ENCODE measurements at places on chromosomes 7 and 10. TPM values are rescaled to one million over a fixed set of nuclear protein-coding genes. Genes with fewer than 3 reads are reported as not detected.

Gene STAMBPL1
- total RNA-seq, result 5.1 TPM

Gene CHAT
- total RNA-seq, result not detected

Gene FLNC
- 16.2 TPM for total RNA-seq

Gene RAB19
- total RNA-seq, result not detected

Gene SLC16A9
- total RNA-seq, result 0.06 TPM

Gene GBX1
- not detected for total RNA-seq

Gene MMD2
- not detected for total RNA-seq

Gene ZCCHC24
- total RNA-seq, result 90.8 TPM

Gene ARMH3
- total RNA-seq, result 28.2 TPM

Gene HEPACAM2
- total RNA-seq, result not detected

Gene SLC16A12
- total RNA-seq, result 0.22 TPM

Gene ASAH2B
- 3.3 TPM for total RNA-seq

Gene FOXP2
- 7.9 TPM for total RNA-seq

Gene ZNF804B
- not detected for total RNA-seq

Gene CPA1
- total RNA-seq, result 4.0 TPM

Gene COL26A1
- not detected for total RNA-seq

Gene DRGX
- not detected for total RNA-seq

Gene LDB3
- total RNA-seq, result 1.3 TPM

Gene LMOD2
- total RNA-seq, result not detected

Gene GPER1
- total RNA-seq, result 8.1 TPM

Gene GCK
- total RNA-seq, result 0.48 TPM

Gene IFIT1
- 14.5 TPM for total RNA-seq

Gene HYAL4
- not detected for total RNA-seq

Gene COBL
- 9.2 TPM for total RNA-seq

Gene CUL1
- 50.6 TPM for total RNA-seq

Gene CLRN3
- total RNA-seq, result 0.29 TPM

Gene SPDYE8
- not detected for total RNA-seq

Gene MTPN
- total RNA-seq, result 103 TPM

Gene HABP2
- not detected for total RNA-seq

Gene CDC14C
- not detected for total RNA-seq
